Activated CD4-positive, alpha-beta T cell treated with anti-CD3 and anti-CD28 coated beads, Interleukin-2, amount 50 U/mL, for 1 hour (primary cell): ENCODE measurements at places on chromosomes 6 and 20.

- no peak for DNase-seq
These were observed 167.2 kb downstream of the TTLL2 start for GRCh38 chr6:167492100-167492449.

DNA sequence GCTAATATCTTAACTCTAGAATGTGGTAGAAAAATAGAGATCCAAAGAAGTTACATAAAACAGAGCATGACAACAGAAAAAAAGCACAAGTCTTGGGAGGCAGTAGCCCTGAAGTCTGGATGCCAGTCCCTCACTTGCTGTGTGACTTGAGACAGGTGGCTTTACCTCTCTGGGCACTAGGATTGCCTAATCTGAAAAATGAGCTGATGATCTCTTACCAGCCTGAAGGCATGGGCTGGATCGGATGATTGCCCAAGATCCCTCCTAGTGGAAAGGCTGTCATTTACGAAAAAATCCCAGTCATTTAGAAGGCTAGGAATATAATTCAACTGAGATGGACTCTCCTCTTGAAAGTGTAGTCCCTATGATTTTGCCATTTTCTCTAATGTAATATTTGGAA is 10.9 kb upstream of the GCM1 start:
- no peak for DNase-seq

GRCh38 chr6:44762496-44762895 is 375.0 kb downstream of the CDC5L start:
- no peak for DNase-seq

DNA sequence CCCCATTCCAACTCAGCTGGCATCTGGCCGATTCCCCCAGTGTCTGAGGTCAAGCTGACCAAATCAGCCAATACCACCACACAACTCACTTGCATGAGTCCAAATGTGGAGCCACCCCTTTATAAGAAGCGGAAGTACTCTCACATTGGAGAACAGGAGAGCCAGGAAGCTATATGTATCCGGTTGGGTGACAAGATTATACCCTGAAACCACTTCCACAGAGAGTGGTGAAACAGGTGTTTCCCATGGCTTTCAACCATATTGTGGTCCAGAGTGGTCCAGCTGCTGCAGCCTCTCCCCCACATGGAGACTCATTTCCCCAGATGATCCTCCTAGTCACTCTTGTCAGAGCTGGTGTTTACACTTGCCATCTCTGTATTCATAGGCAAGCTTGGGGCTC is 24.0 kb upstream of the SERINC1 start:
- DNase-seq: no peak

DNA sequence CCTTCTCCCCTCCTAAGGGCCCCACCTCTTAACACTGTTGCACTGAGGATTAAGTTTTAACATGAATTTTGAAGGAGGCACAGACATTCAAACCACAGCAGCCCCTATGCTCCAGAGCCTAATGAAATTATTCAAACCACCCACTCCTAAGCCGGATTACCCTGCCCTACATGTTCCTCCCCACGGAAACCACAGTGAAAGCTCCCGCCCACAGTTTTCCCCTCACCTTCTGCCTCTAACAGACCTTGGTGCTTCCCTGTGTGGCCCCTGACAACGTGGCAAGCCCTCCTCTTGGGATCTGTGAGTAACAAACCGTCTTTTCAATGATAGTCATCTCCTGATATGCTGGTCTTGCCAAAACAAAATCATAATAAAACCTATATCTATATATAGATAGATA is 74.8 kb downstream of the RIN2 start:
- DNase-seq: no peak

DNA sequence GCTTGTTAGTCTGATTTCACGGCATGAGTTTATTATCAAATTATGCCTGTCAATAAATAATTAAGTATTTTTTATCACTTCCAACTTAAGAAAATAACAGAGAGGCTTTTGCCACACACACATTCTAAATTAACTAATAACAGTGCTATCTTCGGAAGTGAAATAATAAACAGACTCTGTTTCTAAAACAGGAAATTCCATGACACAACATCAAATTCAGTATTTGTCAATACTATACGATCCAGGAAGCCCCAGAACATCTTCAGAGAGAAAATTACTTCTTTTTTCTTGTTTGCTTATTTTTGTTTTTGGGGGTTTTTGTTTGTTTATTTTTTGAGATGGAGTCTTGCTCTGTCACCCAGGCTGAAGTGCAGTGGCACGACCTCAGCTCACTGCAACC is 150.7 kb upstream of the PRDM1 start:
- DNase-seq: no peak

DNA sequence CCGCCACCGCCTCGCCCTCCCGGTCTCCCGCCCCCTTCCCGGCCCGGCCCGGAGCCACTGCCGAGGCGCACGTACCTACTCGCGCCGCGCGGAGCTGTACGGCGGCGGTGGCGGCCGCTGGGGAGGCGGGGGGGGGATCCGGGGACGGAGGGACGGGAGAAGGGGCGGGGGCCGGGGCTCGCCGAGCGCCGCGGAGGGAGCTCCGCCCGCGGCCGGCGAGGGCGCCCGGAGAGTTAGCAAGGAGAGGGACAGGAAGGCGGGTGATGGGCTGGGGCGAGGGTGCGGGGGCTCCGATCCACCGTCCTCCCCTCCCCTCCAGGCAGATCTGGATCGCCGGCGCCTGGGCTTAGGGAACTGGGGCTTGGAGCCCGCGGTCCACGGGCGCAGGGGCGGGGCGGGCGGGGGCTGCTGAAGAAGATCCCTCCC is 548 bp upstream of the TMEM74B start:
- DNase-seq: no peak

GRCh38 chr20:1160496-1160895 is 24.3 kb downstream of the TMEM74B start:
- no peak for DNase-seq

GRCh38 chr6:115972679-115973078 is 88.0 kb downstream of the FRK start:
- DNase-seq: no peak
